ENCODE measurements at places on chromosomes 5 and 9.

GRCh38 chr5:56848206-56848605 is 32.9 kb downstream of the MAP3K1 start:
- no peak for DNase-seq

- no peak for DNase-seq
These were observed 202.2 kb upstream of the VLDLR start for GRCh38 chr9:2419347-2419746.

GRCh38 chr5:33275391-33275790 is 165.4 kb upstream of the TARS1 start:
- DNase-seq: no peak

GRCh38 chr9:133714606-133715294 is 23.4 kb downstream of the SARDH start:
- DNase-seq: no peak

GRCh38 chr5:78544561-78545201 is 103.9 kb downstream of the LHFPL2 start:
- no peak for DNase-seq

- DNase-seq: no peak
These were observed 150.0 kb upstream of the KIF2A start for GRCh38 chr5:62155988-62156387.

Measured in mammary epithelial cell (primary cell).